ENCODE measurements at places on chromosomes 3 and 15.

GRCh38 chr15:92069308-92070250 is 216.1 kb downstream of the SLCO3A1 start:
- DNase-seq = no peak

DNA sequence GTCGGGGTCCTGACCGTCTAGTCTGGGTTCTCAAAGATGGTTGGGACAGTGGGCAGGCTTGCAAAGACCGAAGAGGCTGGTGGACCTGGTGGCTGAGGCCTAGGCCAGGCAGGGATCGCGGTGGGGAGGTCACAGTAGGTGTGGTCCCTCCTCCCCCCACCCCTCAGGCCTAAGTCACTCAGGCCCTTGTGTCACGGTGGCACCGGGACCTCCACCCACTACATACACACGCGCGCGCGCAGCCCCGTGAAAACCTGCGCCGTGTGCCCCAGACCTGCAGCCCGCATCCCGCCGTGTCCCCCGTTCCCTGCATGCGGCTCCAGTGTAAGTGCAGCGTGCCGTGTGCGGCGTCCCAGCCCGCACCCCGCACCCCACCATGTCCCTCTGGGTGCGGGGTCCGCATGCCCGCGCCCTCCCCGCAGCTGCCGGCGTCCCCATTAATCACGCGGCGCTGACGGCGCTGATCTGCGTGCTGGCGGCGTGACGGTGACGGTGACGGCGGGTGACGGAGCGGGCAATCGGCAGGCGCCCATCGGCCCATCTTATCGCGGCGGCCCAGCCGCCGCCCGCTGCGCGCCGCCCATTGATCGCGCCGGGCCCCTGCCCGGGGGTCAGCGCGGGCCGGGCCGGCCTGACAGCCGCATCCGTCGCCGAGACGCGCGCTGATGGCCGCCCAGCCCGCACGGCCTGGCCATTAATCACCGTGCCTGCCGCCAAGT is 24.4 kb downstream of the SEC61A1 start:
- peak; percentile 33 for DNase-seq

- DNase-seq = no peak
These were observed 119.9 kb upstream of the MELTF start for GRCh38 chr3:197149528-197149927.

DNA sequence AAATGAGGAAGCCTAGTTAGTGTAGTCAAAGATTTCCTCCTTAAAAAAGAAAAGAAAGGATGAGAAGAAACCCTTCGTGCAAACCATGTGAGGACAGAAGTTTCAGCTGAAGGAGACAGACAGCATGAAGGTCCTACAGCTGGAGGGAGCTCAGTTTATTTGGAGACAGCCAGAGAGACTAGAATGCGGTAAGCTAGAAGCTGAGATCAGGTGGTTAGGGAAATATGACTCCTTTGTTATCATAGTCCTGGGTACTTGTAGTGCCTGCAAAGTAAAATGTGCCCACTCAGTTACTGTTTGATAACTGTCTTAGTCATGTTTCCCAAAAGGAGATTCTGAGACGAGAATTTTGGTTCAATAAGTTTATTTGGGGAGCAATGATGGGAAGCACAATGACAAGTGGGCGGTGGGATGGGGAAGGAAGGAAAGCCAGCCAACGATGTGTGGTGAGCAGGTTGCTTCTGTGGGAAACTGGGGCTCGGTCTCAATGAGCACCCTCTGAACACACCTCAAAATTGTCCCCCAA is 178.8 kb upstream of the SNTN start:
- DNase-seq = no peak

DNA sequence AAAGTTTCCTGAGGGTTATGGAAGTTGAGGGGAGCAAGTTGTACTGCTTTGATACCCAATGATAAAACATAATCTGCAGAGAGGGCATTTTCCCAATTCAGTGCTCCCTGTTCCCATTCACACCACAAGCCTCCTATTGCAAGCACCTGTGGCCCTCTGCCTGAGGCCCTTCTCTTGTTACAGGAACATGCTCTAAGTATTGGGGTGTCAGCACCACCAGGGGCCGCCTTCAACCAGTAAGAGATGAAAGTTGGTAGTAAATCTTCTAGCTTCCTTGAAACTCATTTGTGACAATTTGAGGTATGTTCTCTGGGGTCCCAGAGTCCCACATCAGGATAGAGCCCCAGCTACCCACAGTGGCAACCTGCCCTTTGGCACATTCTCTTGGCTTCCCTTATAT is 265.4 kb upstream of the ARHGEF26 start:
- DNase-seq = no peak

GRCh38 chr15:46815765-46816164 is 901.5 kb upstream of the SEMA6D start:
- DNase-seq = peak; percentile 14

GRCh38 chr3:29512641-29513040 is 231.8 kb downstream of the RBMS3 start:
- no peak for DNase-seq
